Activated T-cell treated with anti-CD3 and anti-CD28 coated beads for 4 hours (primary cell): ENCODE measurements at places on chromosomes 7 and 10.

DNA sequence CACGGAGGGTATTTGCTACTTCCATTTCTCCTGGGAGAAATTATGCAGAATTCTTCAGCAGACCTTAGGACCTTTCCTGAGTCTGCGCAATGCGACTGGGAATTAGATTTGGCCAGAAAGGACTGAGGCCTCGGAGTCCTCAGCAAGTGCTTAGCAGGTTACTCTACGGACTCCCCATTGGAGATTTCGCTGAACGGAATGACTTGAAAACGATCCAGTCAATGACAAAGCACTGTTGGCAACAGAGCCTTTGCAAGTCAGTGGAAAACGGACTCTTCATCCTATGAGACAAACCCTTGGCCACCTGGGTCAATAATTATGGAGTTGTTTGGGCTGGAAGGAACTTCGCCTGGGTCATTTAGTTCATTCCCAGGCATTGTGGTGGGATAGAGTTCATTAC is 107.4 kb downstream of the FAM204A start:
- no peak for DNase-seq

DNA sequence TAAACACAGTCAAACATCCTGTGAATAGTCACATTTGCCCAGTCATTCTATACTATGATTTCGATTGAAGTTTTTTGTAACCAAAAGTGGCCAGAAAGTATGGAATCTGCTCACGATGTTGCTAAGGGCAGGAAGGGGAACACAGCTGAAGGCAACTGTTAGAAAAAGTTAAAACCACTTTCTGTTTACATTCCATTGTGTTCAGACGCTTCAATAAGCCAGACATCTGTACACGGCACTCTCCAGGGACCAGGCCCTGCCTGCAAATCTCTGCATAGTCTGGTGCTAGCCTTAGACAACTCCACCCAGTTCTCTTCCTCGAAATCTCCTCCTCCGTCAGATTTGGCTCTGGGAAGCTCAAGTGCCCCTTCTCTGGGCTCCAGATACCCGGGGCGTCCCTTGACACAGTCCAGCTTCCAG is 17.1 kb upstream of the TMEM120A start:
- no peak for DNase-seq

- no peak for DNase-seq
Observed at GRCh38 chr10:77004917-77005564, 632.6 kb downstream of the KCNMA1 start.

DNA sequence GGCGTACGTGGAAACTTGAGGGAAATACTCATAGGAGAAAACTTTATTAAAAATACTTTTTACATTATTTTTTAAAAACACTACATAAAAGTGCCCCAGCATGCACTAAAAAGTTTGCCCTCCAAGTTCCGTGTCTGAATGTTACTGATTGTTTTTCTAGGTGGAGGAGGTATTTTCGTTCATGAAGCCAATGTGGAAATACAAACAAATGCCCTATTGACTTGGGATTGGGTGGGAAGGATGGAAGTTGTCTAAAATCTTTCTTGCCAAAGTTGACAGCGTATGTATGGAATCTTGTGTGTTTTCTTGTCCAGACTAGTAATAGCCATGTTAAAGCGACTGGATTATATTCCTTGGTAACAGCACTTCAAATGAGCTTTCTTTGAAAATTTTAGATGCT is 1.2 kb downstream of the PROSER2 start:
- no peak for DNase-seq

DNA sequence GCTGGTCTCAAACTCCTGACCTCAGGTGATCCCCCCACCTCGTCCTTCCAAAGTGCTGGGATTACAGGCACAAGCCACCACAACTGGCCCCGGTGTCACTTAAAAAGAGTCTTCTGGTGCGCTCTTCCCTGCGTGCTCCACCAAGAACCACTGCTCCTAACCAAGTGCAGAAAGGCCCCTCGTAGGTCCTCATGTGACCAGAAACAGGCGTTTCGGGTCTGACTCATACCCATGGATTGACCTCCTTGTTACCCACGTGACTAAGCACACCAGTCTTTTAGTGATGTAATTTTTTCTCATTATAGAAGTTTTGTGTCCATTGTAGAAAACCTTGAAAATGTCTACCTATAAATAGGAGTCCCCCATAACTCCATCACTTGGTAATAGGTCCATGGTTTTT is 13.9 kb downstream of the FKBP6 start:
- no peak for DNase-seq

DNA sequence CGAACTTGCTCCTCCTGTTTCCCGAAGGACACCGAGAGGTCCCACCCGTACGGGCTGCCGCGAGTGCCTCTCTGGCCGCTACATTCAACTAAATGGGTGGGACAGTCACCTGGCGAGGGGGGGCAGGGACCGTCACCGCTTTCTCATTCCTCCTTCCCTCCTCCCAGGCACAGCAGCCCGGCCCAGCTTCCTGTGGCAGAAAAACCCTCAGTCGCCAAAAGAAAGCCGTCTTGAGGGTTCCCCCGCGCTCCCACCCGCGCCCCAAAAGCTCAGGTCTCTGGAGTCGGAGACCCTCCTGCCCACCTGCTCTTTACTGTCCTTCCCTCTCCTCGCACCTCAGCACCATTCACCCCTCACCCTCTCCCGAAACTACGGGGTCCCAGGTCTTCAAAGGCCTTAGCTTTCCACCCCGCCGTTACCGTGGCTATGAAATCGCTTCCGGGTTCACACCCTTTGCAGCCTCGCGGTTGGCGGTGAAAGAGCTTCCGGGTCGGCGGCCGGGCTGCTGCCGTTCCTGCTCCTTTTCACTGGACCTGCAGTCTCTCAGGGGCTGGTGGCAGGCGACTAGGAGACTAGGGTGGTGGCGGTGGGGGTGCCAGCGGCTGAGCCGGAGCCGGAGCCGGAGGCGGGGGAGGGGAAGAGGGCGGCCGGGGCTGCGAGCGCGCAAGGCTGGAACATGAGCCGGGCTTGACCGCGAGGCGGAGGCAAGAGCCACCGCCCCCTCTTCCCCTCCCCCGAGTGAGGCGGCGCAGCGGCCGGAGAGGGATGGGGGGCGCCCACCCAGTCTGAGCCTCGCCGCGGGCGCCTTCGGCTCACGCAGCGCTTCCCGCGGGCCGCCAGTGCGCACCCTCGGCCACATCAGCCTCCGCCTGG is at the start of the genes ANKIB1 and KRIT1:
ANKIB1 (plus strand) TSS at position 488 of the 873 bp plus-strand sequence. CDS start 49,005 bp downstream, outside the sequence.
KRIT1 (minus strand) TSS at position 428 of the 873 bp plus-strand sequence. CDS start 3,779 bp downstream, outside the sequence.
- peak; percentile 76 for DNase-seq

DNA sequence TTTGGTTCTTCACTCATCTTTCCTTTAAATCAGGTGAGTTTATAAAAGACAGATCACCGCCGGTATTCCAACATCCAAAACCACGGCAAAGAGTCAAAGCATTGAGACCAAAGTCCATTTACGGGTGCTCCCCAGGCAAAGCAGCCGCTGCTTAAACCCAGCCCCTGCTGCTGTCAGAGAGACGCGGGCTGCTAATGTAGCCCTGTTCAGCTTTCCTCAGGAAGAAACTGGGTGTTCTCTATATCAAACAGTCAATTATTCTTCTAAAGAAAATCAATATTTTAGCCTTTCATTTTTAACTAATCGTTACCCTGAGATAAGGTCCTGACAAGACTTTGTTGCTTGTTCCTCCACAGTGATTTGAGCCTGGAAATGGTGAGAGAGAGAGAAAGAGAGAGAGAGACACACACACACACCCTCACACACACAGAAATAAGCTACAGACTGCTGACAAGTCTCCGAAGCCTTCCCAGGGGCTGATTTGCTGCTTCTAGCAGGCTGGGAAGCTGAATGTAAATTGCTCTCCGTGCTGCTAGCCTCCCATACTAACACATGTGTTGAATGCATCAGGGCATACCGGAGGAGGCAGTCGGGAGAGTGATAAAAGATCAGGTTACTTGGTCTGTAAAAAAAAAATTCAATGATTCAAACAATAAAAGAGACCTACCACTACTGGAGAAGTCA is 183.0 kb upstream of the ANK3 start:
- DNase-seq = no peak

DNA sequence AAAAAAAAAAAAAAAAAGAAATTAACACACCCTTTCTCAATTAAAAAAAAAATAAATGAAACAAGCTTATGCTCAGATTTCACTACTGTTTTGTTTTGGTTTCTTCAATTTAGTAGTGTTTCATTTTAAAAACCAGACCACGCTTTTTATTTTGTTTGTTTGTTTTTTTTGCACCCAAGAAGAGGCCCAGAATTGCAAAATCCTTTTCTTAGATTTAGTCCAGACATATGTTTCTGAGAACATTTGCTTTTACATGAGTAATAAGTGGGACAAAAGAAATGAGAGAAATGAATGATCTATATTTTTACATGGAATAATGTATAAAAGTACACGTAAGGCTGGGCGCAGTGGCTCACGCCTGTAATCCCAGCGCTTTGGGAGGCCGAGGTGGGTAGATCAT is 34.5 kb upstream of the CAMK1D start:
- no peak for DNase-seq

DNA sequence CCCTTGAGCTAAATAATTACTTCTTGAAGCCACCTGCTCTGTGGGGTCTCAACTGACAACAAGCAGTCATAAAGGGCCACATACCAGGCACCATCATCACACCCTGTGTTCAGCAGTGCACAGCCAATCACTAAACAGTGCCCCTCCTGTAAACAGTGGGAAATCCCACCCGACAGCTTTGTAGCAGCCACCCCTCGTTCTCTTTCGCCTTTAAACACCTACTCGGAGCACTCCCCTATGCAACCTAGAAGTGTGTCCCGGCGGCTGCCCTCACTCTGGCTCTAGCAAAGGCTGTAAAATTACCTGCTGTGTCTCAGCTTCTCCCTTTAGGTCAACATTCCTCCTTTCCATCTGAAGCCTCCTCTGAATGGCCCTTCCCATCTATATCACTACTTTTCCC is 111.9 kb downstream of the TCERG1L start:
- DNase-seq = no peak

GRCh38 chr7:12647364-12648219 is 39.8 kb upstream of the ARL4A start:
- DNase-seq = no peak
